Brain microvascular endothelial cell (primary cell): ENCODE measurements at places on chromosomes 11 and 22.

- DNase-seq: no peak
Measured at GRCh38 chr22:33588860-33589259, 331.4 kb downstream of the LARGE1 start.

DNA sequence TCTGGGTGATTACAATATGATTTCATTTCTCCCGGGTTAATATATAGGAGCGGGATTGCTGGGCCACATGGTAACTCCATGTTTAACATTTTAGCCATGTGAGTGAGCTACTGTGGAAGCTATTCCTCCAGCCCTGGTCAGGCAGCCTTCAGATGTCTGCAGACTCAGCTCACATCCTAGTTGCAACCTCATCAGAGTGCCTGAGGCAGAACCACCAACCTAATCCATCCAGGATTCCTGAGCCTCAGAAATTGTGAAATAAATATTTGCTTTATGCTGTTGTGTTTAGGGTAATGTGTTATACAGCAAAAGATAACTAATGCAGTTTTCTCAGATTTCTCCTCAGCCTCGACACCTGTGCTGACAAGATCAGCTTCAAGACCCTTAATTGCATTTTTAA, 676.8 kb downstream of the OPCML start:
- no peak for DNase-seq

DNA sequence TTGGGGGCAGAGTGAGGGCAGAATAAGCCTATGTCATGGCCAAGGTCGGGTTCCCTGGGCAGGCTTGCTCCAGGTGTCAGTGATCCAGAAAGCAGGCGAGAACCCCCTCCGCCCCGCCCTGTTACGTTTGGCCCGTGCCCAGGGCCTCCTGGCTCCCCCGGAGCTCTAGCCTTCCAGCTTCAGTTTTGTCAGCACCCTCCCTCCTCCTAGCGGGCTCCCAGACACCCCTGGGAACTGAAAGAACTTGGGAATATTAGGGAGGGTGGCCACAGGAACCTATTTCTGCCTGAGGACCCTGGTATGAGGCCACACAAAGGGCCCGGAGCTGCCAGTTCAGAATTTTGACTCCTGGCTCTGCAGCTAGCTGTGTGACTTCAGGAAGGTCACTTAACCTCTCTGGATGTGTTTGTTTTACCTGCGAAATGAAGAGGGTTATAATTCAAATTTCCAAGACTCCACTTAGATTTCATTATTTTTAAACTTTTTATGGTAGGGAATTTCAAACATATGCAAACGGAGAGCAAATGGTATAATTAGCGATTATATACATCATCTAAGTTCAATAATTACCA, 1.2 kb downstream of the TUBA8 start:
- DNase-seq: no peak

- no peak for DNase-seq
Measured at GRCh38 chr11:69192301-69192721, 36.6 kb downstream of the SMIM38 start.

DNA sequence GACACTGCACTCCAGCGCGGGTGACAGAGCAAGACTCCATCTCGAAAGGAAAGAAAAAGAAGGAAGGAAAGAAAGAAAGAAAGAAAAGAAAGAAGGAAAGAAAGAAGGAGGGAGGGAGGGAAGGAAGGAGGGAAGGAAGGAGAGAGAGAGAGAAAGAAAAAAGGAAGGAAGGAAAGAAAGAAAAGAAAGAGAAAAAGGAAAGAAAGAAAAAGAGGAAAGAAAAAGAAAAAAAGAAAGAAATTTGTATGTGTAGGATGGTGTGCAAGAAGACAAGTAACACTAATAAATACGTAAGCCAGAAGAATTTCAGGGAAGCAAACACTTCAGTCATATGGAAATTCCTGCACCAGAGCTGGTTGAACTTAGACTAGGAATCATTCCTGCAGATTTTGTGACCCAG, 618 bp downstream of the OR8D1 start:
- no peak for DNase-seq
